Amygdala (tissue), 56 donors: ENCODE measurements at places on chromosomes 3 and 15.

GRCh38 chr3:66823009-66823397, 175.1 kb upstream of the KBTBD8 start:
- DNase-seq: no peak

DNA sequence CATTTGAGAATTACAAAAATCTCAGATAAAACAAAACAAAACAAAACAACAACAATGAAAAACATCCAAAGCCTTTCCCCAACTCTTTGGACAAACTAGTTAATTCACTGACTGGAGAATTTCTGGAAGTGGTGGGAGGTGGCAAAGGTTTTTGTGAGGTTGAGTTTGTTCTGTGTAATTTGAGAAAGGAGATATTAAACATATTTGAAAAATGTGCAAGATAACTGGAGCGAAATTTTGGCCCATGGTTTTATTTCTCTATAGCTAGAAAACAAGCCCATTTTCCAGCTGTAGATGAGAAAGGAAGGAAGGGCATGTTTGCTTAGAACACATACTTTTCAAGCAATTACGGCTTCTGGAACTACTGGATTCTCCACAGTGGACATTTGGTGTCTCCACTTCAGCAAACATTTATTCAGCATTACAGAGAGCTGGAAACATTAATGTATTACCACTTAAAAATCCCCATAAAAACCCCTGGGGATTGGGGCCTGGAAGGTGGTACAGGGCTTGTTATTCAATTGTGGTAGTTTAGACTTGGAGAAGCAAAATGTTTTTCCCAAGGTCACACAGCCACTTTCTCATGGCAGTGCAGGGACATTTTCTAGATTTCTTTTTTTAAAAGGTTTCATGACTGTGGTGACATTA, 135.8 kb downstream of the THSD4 start:
- no peak for DNase-seq

DNA sequence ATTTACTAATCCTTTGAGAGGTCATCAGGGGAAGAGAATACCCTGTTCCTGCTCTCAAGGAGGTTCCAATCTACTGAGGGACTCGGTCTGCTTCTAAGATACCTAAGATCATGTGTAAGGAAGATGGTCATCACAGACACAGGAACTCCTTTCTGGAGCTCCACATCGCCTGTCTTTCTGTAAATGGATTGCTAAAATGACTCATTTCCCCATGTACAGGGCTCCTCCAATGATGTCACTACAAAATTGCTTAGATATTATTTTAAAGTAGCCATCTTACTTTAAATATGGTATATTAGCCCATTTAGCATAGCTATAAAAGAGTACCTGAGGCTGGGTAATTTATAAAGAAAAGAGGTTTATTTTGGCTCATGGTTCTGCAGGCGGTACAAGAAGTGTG, 206.1 kb upstream of the PROK2 start:
- no peak for DNase-seq

DNA sequence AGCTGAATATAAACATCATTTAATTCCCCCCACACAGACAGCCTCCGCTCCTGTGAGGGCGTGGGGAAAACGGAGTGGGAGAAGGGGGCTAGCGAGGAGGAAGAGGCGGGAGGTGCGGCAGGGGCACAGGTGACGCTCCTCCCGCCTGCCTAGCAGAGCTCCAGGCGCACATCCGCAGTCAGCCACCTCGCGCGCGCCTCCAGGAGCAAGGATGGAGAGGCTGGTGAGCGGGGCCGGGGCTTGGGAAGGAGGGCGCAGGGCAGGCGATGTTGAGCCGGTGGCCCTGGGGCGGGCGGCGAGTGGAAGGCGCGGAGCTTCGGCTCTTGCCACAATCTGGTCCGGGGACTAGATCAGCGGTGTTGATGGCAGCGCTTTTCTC, at the start of gene CD200:
Gene CD200, plus strand, starts transcription at position 155 of the 379 bp plus-strand sequence. Its CDS starts 57 bp downstream, at position 212.
- peak; percentile 79 for DNase-seq

DNA sequence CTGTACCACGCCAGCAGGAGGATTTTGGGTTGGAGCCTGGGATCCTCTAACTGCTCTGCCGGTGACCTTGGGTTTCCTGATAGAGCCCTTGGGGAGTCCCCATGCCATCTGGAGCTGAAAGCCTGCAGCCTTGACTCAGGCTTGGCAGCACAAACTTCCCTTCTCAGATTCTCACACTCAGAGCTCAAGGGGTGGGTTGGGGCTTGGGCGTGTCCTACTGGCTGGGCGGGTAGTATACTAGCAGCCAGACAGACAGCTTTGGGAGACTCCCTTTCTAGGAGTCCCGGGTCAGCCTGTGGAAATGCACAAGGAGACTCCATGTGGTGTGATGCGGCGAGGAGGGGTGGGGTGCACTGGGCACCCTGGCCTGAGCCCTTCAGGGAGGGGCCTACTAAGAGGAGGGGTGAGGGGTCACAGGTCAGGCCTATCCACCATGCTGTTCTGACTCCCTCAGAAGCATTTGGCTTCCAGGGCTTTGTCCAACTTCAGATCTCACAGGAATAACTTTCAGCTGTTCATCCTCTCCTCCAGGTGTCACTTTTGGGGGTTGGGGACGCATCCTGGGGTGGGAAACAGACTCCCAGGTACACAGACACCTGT, 21.6 kb upstream of the PLXNA1 start:
- no peak for DNase-seq

DNA sequence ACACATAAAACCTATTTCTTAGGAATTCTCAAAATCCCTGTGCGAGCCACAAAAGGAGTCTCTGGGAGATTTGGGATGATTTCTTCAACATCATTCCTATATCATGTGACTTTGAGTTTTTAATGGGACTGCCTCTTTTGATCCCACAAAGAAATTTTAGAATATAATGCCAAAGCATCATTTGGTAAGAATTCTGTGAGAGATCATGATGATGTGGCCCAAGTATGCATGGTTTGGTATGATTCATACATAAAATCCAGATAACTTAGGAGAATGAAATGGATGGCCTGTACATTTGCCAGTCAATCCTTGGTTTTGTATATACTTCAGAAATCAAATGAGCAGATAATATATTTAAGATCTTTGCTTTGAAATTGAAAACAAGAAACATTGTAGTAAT, 61.3 kb downstream of the UBE2E2 start:
- no peak for DNase-seq

DNA sequence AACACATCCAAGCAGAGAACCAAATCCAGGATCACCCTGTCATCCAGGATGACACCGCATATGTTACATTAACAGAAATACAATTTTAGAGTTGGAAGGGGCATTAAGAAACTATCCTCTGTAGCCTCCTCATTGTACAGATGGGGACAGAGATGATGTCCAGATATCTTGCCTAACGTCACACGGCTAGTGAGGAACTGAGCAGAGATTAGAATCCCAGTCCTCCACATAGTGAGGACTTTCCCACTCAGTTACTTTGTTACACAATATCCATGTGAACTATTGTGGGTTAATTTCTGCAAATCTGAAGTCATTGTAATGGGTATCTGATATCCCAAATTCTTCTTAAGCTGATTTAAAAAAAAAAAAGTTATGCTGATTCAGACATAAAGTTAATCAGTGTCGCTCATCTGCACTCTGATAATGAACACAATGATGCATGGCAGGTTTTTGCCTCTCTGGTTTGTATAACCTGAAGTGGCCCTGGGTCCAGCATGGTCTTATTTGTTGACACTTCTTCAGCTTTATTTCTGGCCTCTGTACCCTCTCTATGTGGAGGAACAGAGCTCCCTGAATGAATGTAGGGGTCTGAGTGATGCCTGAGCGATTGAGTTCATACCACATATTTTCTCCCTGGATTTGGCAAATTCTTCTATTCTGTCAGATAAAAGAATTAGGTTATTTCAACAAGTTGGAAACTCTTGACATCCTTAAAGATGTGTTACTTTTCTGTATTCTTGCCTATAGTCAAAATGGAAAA, 76.0 kb upstream of the LIMD1 start:
- no peak for DNase-seq

GRCh38 chr3:184561913-184562877, 610 bp downstream of the EPHB3 start:
- DNase-seq: no peak

DNA sequence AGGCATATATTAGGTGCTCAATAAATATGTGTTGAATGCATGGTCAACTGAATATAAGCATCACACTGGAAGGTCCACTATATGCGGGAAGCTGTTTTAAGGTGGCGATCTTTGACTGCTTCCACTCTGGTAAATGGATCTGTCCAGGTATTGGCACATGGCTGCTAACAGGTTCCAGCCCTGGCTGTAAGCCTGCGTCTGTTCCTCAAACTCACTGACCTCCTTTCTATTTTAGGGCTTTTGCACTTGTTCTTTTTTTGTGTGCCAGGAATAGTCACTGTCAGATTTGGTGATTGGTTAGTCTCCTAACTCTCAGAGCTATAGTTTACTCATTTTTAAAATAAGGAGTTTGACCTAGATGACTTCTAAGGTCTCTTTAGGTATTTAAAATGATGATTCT, 46.2 kb downstream of the ADAMTSL3 start:
- no peak for DNase-seq

GRCh38 chr15:44250566-44251205, 37.8 kb upstream of the GOLM2 start:
- no peak for DNase-seq

DNA sequence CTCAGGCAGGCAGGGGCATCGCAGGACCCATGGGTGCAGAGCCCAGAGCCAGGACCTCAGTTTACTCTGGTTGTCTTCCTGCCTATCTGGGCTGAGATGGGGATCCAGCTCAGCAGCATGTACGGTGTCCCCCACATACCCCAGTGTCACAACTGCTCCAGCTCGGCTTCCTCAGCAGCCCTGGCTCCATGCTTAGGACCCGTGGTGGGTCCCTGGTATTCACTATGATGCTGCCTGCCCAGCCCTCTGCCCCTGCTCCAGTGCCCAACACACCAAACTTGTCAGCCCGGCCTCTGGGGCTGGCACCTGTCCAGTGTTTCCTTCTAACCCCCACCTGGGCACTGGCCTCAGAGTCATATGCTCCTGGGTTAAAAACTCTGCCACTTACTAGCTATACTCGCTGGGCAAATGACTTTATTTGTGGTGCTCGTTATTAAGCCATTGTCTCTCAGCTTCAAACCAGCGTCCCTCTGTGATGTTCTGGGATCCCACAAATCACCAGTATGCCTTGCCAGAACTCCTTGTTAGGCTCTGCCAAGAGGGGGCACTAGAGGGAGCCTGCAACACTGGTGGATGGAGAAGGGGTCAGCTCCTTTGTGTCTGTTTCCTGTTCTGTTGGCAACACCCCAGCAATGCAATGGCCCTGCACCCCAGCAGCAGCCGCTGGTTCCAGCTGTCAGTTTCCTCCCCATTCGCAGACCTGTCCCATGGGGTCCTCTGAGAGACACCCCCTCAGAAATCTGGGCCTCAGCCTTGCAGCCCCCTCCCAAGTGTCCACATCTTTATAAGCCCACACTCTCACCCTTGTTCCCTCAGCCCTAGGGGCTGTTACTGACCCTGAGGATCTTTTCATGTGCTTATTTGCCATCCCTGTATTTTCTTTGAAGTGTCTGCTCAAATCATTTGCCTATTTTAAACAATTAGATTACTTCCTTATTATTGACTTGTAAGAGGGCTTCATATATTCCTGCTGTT, 24.1 kb upstream of the MRPS22 start:
- no peak for DNase-seq

- DNase-seq: no peak
Measured at GRCh38 chr3:141410846-141411245, 42.5 kb downstream of the ZBTB38 start.

DNA sequence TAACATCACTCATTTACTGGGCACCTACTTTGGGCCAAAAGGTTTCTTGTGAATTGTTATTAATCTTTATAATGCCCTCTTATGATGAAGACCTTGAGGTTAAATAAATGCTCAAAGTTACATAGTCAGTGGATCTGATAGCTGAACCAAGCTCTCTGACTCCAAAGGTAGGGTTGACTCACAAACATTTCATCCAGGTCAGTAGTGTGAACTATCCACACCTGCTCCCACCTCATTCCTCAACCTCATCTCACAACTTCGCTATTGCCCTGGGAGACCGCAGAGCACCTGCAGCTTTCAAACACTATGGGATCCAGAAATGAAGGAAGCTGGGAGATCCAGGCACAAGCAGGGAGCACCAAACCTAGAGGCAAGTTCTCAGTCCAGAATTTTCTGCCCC, 93.8 kb upstream of the FGF12 start:
- no peak for DNase-seq

GRCh38 chr15:72312605-72313447, 7.1 kb downstream of the CELF6 start:
- peak; percentile 29 for DNase-seq

- no peak for DNase-seq
Measured at GRCh38 chr3:143483214-143483613, 363.6 kb downstream of the CHST2 start.

DNA sequence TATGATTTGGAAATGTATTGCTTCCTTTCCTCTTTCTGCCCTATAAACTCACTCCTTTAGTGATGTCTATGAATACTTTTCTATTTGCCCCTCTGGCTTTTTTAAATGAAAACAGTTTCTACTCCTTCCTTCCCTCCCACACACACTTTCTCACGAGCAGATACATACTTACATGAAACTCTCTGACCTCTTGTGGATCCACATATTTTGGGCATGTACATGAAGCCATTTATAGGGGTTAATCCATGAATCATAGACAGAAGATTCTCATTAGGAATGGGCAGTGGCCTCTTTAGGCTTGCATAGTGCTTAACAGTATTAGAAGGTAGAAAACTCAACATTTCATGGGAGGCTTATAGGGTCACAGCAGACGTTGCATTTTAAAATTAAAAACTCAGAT, 24.8 kb downstream of the ANAPC13 start:
- DNase-seq: no peak

GRCh38 chr3:133895208-133896001, at the start of gene RAB6B:
RAB6B (minus strand) TSS chr3:133895882; CDS start chr3:133895466, 416 bp downstream.
- peak; percentile 44 for DNase-seq

- DNase-seq: no peak
Measured at GRCh38 chr15:70385052-70385451, 287.3 kb upstream of the TLE3 start.

GRCh38 chr3:32423534-32423933, 31.9 kb downstream of the CMTM7 start:
- DNase-seq: no peak

- no peak for DNase-seq
Measured at GRCh38 chr15:77681362-77681761, 48.6 kb upstream of the LINGO1 start.

DNA sequence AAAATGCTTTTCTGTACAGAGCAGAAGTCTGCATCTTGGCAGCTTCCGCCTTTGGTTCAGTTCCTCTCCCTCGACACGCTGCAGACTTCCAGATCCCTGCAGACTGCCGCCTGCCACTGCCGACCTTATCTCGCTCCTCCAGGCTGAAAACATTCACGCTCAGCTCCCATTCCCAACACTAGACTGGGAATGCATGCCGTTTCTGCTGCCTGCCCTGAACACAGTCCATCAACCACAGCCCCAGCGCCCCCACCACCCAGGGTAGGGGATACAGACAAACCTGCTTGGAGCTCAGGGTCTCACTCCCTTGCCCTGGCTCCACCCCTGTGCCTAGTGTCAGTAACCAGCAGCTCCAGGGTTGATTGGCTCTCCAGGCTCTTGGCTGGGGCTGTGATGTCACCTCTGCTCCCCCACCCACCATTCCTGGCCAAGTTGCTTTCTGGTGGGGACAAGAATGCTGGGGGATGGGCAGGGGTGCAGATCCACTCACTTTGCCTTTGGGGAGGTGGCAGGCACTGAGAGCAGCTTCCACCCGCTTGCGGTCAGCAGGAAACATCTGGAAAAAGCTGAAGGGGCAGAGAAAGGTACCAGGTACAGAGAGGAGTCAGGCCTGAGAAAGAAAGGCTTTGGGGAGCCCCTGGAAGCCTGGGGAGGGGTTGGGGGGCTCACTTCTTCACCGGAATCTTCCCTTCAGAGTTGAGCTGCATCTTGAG, 6.1 kb downstream of the PLCB2 start:
- no peak for DNase-seq

- DNase-seq: no peak
Measured at GRCh38 chr3:39408493-39409372, 2.2 kb downstream of the RPSA start.

- DNase-seq: no peak
Measured at GRCh38 chr15:25803541-25803940, 59.6 kb downstream of the ATP10A start.
